ENCODE measurements at places on chromosomes 5 and 9.

DNA sequence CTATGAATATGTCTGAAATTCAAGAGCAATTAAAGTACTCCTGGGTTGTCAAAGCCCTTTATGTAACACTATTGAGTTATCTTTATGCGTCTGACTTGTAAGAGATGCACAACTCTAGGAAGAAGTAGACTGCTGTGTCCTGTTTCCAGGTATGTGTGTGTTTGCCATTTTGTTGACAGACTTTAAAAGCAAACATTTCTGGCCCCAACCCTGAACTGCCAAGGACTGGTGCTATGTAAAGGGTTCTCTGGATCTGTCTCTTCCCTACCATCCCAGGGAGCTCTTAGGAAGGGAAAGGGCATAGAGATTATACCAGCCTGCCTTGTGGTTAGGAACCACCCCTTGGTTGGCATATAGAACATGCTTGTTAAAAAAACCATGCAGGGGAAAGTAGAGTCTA lies 12.1 kb downstream of the SLC22A5 start:
- no peak for DNase-seq

- DNase-seq, result no peak
Measured at GRCh38 chr9:114735704-114736103, 53.7 kb upstream of the TEX48 start.

DNA sequence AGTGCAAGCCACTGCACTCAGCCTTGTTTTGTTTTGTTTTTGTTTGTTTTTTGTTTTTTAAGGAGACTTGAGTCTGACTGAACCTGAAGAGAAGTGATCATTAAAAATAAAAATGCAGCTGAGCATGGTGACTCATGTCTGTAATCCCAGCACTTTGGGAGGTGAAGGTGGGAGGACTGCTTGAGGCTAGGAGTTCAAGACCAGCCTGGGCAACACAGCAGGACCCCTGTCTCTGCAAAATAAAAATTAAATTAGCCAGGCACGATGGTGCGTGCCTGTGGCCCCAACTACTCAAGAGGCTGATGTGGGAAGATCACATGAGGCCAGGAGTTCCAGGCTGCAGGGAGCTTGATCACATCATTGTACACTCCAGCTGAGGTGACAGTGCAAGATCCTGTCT lies 6.2 kb downstream of the SLC1A1 start:
- DNase-seq, result no peak

DNA sequence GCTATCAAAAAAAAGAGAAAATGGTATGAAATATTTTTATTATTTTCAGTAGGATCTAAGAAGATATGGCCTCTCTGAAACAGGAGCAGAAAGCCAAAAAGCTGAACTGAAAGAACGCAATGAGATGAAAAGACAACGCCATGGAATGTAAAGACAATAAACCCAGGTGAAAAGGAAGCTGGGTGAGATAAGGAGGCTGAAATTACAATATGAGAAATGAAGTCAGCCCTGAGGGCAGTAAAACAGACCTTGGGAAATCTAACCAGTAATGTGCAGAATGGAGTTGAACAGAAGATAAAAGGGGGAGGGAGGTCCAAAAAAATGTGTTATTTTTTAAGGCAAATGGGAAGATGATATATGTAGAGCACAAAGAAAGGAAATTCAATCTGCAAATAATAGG lies 265.3 kb downstream of the ENC1 start:
- no peak for DNase-seq

- DNase-seq, result no peak
Measured at GRCh38 chr5:171953860-171954701, 52.4 kb downstream of the FBXW11 start.

GRCh38 chr9:22044583-22044982 lies 35.5 kb upstream of the CDKN2B start:
- DNase-seq, result no peak

- no peak for DNase-seq
Measured at GRCh38 chr9:115877852-115878438, 275.6 kb upstream of the PAPPA start.

DNA sequence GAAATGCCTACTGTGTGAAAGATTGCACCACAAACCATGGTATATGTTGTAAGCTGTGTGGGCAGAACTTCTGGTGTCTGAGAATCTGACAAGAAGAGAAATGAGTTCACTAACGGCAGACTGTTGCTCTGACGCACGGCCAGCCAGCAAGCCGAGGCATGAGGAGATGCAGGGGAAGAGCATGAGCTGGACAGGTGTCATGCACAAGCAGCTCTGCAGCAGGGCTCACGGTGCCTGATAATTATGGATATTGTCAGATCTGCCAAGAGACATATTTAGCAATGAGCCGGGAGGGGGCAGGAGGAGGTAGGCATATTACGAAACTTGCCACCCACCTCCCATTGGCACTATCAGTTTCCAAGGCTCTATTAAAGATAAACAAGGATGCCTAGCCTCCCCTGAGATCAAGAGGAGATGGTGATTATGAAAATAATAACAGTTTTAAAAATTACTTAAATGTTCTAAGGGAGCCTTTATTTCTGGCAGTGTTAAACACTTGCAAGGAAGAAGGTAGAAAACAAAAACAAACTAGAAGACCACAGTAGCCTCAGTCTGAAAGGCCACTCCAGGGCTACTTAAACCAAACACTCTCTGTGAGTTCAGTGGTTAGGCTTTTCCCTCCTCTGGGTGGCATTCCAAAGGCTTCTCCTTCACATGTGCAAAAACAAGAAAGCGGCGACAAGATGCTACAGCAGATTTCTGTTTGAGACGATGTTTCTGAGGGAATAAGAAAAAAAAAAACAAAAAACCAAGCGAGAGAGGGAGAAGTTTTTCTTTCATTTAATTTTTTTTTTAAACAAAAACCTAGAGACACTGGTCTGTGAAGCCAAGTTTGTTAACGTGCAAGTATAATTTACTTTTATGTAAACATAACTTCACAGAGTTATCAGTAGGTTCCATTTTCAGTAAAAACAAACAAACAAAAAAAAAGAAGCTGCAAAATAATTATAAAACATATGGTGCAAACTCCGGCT lies 339.5 kb downstream of the BNC2 start:
- DNase-seq, result no peak

DNA sequence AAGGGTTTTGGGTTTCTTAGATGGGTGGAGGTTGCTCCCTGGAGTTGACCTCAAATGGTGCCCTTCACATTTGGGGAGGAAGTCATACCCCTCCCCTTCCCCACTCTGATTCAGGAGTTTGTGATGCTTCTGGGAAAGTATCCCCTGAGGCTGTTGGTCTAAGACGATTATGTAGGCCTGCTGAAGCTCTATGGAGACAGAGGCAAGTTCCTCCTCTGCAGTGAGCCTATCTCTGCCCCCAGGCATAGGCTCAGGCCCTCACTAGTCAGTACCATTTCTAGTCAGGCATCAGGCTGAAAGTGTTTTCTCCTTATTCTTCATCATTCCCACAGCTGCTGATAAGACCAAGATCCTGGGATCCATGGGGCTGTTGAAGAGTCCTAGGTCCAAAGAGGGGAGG lies 271.6 kb upstream of the NUDT12 start:
- DNase-seq, result no peak

- DNase-seq, result no peak
Measured at GRCh38 chr5:138565100-138565821, 9.9 kb downstream of the HSPA9 start.

- DNase-seq, result no peak
Measured at GRCh38 chr5:168469816-168470215, 16.5 kb upstream of the RARS1 start.

DNA sequence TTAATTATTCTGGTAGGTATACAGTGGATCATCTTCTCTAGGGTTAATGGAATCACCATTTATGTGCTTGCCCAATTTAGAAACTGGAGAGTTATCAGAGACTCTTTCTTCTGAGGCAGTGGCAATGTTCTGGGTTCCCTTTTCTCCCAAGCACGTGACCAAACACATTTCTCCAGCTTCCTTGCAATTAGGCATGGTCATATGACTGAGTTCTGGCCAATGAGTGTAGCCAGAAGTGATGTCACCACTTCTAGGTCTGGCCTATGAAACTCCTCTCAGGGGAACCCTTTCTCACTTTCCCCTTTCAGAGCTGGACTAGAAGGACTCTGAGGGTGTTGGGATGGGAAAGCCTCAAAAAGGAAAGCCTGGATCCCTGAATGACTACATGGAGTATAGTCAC lies 172.0 kb downstream of the NSG2 start:
- no peak for DNase-seq

DNA sequence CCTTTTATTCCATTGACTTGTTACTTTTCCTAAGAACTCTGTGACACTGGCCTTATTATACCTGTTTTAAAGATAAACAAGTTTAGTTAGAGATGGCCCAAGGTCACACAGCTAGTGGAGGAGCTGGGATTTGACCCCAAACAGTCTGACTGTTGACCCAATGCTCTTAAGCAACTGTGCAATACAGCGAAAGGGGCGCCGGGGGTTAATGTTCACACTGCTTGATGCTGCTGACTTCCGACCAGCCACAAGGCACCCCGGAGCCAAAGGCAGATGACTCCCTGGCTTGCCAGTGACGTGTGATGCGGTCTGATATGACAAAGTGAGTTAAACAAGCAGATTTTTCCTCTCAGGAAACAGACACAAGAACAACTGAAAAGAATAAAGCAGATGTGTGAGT lies 23.9 kb downstream of the PIK3R1 start:
- DNase-seq, result peak; percentile 39

- DNase-seq, result no peak
Measured at GRCh38 chr5:41763081-41763480, 107.1 kb downstream of the OXCT1 start.

- no peak for DNase-seq
Measured at GRCh38 chr5:83312663-83313062, 158.9 kb upstream of the VCAN start.

- no peak for DNase-seq
Measured at GRCh38 chr5:134523543-134524271, 1.8 kb upstream of the JADE2 start.

DNA sequence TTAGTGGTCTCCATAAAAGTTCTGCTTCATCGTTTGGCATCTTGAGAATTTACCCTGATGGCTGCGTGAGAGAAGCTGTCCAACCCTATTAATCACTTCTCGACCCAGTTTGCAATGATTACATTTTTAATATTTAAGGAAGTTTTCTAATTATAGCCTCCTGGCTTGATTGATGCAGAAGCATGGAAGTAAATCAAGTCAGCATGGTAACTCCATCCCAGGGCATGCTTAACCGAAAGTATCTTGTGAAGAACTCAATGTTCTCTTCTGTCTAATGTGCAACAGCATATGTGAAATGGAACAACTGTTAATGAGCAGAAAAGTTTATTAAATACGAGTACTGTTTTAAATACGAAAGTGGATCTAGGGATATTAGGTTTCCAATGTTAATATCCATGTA lies 278.9 kb upstream of the CD180 start:
- no peak for DNase-seq

DNA sequence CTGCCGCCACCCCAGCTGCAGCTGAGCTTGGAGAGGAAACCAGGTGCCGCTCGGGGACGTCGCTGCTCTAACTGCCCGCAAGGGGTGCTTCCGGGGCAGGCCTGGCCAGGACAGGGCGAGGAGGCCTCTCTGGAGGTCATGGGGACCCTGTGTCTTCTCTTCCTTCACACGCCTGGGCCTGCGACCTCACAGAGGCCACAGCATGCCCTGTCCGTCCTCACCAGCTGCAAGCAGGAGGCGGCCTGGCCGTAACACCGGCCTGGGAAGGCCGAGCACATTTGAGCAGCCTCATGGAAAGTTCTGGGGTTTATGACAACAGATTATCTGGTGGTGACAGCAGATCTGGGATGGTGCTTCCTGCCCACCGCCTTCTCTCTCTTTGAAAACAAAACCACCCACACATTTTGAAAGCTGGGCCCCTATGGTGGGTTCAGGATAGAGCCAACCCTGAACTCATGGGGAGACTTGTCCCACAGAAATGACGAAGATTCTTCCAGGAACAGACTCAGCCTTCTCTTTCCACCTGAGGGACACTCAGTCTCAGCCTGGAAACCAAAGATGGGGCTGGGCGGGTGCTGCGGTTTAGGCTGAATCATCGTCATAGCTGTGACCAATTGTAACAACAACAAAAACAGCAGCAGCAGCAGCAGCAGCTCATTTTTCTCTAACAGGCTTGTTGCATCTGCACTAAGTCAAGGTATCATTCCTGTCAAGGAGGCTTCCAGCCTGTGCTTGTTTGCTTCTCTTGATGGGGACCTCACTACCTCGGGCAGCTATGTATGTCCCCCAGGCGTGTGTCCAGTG lies 99.6 kb upstream of the RAPGEF1 start:
- no peak for DNase-seq

DNA sequence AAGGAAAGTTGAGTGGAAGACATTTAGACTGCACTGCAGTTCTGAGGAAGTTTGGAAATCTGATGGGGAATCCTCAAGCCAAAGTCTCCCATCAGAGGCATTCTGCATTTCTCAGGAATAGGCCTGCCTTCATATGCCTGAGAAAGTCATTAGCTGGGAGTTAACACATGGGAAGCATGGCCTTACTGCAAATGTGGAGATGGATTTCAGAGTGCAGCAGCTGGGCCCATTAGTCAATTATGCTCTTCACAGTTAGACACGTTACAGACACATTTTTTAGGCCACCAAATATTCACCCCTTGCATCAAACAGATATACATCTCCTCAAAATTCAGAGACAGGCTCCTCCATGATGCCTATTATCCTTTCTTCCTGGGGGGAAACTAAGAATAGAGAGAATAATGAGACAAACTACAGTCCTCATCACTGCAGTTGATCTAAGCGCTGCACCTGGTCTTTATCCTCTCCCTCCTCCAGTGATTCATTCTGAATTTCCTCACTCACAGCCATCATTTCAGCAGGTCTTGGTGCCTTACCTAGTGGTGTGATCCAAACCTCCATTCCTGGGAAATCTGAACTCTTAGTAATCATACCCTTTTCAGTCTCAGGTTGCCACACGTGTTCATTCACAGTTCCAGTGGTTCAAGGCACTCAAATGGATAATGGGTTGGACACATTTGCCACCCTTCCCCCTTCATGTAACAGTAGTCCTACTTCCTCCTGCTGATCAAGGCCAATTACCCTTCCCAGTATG lies 47.9 kb upstream of the PPP2CA start:
- DNase-seq, result no peak

- DNase-seq, result no peak
Measured at GRCh38 chr5:40206030-40206429, 473.7 kb upstream of the PTGER4 start.

DNA sequence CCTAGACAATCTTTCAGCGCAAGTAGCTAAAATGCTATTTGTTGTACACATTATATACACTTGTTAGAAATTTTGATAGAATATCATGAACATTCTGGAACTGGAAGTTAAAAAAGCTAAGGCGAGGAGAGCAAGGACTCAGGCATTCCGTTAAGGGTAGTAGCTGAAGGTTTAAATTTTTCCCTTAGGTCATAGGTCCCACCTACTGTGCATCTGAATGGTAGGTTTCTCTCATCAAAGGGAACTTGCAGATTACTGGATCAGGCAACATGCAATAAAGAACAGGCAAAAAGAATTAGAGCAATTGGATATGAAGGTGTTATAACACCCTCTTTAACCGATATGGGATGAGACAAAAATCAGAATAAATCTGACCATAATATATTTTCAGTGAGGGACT lies 32.8 kb downstream of the TMEM161B start:
- DNase-seq, result no peak

DNA sequence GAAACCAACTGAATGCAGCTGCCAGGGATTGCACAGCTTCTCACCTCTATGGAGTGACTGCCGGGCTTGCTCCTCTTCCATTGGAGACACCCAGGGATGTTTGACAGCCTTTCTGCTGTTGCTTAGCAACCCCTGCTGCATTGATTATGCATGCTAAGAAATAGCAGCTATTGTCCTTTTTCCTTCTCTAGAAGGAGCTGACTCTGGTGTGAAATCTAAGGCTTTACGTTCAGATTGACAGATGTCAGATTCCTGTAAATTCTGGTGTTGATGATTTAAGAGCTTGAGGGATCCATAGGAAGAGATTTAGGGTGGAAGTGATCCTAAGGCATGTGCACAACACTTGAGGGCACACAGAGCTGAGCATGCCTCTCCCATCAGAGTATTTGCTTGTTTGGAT lies 267.7 kb downstream of the NTRK2 start:
- DNase-seq, result no peak

All from stimulated activated CD8-positive, alpha-beta memory T cell treated with anti-CD3 and anti-CD28 coated beads, Interleukin-15, amount 100 ng/mL, for 24 hours (primary cell).